SK-MEL-5 (cell line): ENCODE measurements at places on chromosomes 3 and 15. TPM values are rescaled to one million over a fixed set of nuclear protein-coding genes. Genes with fewer than 3 reads are reported as not detected.

DNA sequence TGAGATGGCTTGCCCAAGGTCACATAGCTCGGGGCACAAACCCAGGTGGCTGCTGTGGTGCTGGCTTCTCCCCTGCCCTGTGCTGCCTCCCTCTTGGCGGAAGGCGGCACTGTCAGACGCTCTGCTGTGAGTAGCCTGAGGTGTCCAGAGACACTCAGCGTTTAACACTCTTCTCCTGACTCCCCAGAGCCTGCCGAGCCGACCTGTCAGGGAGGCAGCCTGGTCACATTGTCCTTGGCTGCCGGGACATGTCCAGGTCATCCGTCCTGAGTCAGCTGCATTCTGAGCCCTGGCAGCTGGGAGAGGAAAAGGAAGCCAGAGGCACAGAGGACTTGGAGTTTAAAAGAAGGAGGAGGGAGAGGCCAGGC lies 4.7 kb downstream of the LMAN1L start:
- DNase-seq = no peak

DNA sequence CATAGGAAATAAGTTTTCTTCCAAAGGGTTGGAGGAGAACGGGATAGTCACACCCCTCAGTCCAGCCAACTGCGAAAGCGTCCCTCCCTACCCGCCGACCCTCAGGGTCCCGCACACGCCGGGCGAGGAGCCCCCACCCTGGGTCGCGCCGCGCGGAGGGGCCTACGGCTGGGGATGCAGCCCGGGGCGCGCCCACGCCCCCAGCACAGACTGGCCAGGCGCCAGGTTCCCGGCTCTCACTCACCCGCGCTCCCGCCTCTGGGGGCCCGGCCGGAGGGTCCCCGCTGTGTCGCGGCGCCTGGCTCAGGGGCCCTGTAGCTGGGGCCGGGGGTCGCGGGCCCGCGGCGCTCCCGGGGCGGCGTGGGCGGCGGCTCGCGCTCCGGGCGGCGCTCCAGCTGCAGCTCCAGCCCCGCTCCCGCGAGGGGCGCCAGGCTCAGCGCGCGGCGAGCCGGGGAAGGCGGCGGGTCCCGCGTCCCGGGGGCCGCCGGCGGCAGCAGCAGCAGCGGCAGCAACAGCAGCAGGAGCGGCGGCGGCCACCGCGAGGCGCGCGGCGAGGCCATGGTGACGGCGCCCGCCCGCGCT lies 375 bp downstream of the HEG1 start:
- no peak for DNase-seq

The DLEC1 gene
- not detected in 2 replicates for total RNA-seq

DNA sequence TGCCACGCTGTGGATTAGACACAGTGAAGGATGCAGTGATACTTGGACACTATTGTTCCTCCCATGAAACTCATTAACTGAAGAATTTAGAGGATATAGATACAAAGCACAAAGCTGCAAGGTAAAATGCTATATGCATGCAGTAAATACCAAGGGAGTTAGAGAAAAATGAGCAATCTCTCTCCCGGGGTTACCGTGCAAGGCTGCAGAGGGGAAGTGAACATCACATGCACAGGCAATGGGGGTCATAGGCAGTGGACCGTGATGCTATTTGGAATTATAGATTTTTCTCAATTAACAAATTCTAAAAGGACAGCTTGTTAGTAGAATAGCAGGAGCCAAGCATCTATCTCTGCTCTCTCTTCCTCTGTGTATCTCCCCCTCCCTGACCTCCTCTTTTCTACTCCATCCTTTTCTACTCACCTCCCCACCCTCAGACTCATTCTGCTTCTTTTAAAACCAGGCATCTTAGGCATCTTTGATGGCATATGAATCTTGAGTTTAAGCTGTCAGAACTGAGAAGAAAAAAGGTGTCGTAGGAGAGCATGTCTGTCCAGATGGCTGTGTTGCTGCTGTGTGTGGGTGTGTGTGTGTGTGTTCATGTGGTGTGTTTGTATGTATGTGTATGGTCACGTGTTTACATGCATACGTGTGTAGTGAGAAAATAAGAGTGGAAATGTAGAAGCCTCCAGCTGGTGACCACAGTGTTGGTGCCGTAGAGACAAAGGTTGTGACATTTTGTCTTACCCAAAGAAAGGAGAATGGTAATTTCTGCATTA lies 339.0 kb downstream of the EPHB1 start:
- DNase-seq = no peak

The SPG11 gene
- total RNA-seq = 43.0 and 48.3 TPM in 2 replicates

The TTC21A gene
- total RNA-seq = 0.95 and 1.7 TPM in 2 replicates

DNA sequence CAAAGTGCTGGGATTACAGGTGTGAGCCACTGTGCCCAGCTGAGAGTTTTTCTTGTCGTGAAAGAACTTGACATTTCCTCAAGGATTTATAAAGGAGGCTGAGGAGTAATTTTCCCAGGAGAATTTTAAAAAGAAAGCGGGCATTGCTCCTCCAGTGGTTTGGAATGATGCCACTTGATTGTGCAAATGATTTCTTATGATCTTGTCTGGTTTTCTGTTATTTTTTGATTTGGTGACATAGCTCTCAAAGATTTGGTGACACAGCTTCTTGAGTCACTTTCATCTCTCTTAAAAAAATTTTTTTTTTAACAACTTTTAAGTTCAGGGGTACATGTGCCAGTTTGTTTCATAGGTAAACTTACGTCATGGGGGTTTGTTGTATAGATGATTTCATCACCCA lies 24.6 kb upstream of the NFKBIZ start:
- no peak for DNase-seq

The CRELD1 gene
- 47.7 and 50.2 TPM in 2 replicates for total RNA-seq

The GP5 gene
- not detected in 2 replicates for total RNA-seq

The SQOR gene
- total RNA-seq = 13.4 and 15.0 TPM in 2 replicates

DNA sequence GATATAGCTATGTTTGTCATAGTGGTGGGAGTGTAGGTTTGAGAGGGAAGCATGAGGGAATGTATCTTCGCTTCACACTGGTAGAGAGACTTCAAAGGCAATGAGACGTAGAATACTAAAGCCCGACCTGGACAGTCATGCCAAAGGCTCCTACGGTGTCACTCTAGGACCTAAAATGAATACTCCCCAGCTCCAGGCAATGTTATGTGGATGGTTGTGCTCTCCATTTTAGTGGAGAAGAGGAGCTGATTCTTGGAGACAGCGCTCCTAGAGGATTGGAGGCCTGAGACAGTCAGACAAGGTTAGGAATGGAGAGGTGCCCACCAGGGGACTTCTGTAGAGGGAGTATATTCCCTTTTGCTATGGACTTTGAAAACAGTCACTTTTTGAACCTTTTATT lies 260.1 kb downstream of the MEX3B start:
- DNase-seq = no peak

DNA sequence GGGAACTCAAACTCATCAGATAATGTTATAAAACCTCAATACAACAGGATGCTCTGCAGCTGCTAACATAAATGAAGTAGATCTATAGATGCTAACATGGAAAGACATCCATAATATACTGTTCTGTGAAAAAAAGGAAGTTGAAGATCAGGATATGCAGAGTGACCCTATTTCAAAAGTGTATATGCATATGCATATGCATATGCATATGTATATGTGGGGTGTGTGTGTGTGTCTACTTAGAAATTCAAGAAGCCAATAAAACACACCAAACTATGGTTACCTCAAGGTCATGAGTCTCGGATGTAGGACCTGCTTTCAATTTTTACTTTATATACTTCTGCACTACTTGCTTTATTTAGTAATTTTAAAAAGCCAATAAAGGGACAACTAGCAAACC lies 125.6 kb downstream of the ABHD5 start:
- DNase-seq = no peak
